NCI-H1092 (cell line): ENCODE measurements at places on chromosomes 11 and 22.

DNA sequence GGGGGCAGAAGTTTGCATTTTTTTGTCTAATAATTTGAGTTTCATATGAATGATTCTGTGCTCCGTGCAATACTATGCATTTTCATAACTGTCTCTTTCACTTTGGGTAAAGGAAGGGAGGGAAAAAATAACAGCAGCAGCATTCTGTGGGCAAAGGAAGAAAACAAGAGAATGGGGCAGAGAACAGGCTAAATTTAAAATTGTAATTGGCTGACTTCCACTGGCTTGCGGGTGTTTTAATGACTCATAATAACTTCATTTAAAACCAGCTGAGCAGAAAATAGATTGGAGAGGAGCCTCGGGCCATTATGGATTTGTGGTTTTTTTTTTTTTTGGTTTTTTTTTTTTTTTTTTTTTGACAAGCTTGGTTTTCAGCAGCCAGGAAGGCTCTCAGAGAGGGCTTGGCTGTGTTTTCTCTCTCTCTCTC lies 107.4 kb downstream of the ZBTB16 start:
- peak; percentile 42 for DNase-seq

- peak; percentile 93 for DNase-seq
Observed at GRCh38 chr11:45280449-45280848, 5.7 kb downstream of the SYT13 start.

DNA sequence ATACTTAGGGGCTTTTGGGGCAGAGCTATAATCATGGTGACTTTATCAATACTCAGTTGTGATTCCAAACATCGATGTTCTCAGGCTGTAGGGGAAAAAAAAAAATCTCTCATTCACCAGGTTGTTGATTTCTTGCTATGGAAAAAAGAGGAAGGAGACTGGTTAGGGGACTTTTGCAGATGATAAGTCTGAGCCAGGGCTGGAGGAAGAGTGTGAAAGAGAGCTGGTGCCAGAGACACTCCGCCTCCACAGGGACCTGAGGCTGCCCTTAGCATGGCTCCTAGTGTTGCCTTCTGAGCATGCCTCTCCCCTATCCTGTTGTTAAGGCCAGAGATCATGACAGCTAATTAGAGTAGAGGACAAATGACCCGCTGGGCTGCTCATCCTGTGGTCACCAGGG lies 16.9 kb downstream of the UPB1 start:
- no peak for DNase-seq

DNA sequence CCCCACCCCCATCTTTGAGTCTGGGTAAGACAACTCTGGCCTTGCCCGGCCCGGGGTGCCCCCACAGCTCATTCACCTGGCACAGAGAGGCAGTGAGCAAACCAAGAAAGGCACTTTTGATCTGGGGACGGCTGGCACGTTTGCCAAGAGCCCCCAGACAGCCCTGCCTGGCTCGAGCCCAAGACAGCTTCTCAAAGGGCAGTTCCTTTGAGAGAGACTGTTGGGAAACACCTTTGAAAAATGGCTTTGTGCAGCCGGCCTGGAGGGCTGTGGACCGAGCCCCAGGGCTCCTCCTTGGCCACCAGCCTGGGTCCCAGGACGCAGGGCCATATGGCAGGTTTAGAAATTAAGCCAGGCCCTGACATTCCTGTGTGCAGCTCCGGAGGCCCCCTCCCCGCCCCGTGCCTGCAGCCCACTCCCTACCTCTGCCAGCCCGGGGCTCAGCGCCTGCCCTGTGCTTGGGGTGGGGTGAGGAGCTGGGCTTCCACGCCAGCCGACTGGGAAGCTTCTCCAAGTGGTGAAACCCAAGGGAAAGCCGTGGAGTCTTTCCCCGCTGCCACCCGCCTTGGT lies 50.2 kb upstream of the SMIM38 start:
- DNase-seq, result no peak

DNA sequence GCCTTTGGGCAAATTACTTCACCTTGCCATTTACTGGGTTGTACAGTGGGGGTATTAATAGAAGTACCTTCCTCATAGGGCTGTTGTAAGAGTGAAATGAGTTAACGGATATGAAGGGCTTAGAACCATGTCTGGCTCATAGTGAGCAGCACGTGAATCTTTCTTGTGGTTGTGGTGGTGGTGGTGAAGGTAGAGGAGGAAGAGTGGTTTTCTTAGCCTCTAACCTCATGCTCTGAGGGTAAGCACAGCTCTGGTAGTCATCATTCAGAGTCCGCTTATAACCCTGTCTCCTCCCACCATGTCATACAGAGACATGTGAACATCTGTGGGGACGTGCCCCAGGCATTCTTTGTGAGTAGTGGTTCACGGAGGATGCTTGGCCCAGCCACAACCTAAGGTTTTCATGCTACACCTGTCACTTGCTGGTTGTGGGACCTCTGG lies 43.6 kb downstream of the TEAD1 start:
- no peak for DNase-seq

DNA sequence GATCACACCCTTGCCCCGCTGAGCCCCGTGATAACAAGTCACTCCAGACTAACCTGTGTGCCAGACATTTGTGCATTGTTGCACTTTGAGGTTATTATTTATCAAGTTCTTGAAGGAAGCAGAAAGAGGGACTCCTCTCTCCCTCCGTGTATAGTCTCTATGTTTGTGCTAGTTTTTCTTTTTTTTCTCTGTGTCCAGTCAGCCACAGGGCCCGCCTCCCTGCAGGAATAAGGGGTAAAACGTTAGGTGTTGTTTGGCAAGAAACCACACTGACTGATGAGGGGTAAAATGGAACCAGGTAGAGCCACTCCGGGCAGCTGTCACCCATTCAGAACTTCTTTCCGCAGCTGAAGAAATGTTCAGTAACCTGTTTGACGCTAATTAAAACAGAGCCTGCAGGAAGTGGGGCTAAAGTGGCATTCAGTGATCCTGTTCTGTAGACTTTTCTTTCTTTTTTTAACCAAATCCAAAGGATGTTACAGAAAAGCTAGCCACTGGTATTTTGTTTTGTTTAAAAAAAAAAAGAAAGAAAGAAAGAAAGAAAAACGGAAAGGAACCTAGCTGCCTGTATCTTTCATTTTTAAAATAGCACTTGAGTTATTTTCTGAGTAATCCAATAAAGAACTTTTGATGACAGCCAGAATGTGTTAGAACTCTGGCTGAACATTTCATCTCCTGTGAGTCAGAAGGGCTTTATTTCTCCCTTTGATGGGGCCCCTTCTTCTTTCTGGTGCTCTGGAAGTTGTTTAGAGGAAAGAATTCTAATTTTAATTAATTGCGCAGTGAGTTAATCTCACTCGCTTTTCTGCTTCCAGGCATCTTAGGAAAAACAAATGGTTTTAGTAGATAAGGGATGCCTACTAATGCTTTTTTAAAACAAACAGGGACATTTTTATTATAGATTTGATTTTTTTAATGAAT lies 58.2 kb downstream of the COMMD9 start:
- DNase-seq, result no peak

- DNase-seq, result no peak
Observed at GRCh38 chr11:109196016-109196415, 226.0 kb upstream of the C11orf87 start.

GRCh38 chr22:41238570-41239442 lies 1.9 kb downstream of the CHADL start:
- no peak for DNase-seq

DNA sequence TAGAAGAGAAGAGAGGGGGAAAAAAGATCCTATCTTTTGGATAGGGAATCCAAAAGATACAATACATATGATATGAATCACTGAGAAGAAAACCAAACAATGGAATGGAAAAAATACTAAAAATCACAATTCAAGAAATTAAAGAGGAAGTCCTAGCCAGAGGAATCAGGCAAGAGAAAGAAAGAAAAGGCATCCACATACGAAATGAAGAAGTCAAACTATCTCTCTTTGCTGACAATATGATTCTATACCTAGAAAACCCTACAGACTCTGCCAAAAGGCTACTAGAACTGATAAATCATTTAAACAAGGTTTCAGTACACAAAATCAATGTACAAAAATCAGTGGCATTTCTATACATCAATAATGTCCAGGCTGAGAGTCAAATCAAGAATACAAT lies 91.4 kb downstream of the EFCAB6 start:
- no peak for DNase-seq

GRCh38 chr22:44730490-44731356 lies 21.7 kb upstream of the ARHGAP8 start:
- no peak for DNase-seq

- DNase-seq, result no peak
Observed at GRCh38 chr11:14587258-14587657, 56.3 kb upstream of the PDE3B start.

DNA sequence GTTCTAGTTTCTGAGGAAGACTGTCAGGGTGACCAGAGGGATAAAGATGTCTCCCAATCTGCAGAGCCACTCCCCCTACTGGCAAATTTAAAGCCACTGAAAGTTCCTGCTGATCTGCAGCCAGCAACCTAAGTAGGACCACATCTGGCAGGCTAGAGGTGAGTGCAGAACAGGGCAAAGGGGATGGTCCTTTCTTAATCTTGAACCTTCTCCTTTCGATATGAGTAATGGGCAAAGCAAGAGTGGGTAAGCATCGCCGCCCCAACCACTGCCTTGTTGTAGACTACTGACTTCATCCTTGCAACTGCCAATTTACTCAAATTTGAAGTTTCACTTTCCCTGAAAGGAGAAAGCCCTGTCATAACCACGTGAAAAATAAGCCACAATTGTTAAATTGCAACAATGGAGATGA lies 30.7 kb downstream of the SCUBE2 start:
- no peak for DNase-seq

GRCh38 chr22:27667121-27667843 lies 134.3 kb downstream of the MN1 start:
- DNase-seq, result no peak

DNA sequence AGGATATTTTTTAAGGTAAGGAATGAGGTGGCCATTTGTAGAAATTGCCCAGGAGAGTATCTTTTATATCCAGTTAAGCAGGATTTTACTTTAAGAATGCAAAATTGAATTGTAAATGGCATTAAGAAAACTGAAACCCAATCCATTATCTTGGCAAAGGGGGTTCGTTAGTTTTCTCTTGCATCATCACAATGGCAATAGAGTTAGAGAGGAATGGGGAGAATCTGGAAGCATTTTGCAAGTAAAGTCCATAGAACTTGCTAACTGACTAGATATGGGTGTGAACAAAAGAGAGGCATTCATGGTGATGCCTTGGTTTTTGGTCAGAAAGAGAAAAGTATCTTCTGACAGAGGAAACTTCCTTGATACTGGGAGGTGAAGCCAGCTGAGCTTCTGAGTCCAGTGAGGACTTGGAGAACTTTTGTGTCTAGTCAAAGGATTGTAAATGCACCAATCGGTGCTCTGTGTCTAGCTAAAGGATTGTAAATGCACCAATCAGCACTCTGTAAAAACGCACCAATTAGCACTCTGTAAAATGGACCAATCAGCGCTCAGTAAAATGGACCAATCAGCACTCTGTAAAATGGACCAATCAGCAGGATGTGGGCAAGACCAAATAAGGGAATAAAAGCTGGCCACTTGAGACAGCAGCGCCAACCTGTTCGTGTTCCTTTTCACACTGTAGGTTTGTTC lies 3.6 kb upstream of the CCDC117 start:
- no peak for DNase-seq

- no peak for DNase-seq
Observed at GRCh38 chr22:19892925-19893324, 38.3 kb upstream of the GNB1L start.

DNA sequence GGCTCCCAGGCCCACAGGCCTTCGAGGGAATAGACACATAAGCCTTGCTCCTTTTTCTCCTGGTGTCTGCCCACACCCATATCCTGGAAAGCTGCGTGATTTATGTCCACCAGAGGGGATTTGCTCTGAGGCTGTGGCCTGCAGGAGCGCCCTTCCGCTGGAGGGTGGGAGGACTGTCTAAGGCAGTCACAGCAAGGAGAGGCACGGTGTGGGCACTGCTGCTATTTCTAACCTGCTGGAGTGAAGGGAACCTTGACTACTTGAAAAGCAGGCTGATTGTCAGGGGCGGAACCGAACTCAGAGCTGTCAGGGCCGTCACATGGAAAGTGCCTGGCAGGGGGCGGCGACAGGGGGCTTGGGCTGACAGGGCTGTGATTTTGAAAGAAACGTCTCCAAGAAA lies 3.7 kb downstream of the UPB1 start:
- no peak for DNase-seq

GRCh38 chr11:107293677-107294344 lies 163.8 kb downstream of the CWF19L2 start:
- DNase-seq, result no peak

GRCh38 chr22:18000441-18001039 lies 23.8 kb downstream of the MICAL3 start:
- DNase-seq, result no peak

DNA sequence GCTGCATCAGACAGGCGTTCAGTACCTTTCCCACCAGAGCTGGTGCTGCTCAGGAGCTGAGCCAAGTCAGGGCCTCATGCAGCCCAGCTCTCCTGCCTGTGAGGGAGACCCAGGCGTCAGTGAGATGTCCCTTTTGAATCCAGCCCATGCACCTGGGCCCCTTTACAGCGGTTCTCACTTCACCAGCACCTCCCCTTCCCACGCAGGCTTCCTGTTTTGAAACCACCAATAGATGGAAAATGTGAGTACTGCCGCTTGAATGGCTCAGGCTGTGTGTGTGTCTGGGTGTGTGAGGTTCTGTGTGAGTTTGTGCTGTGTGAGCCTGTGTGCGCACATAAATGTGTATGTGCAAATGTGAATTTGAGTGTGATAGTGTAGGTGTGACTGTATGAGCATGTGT lies 88.4 kb downstream of the UBASH3B start:
- no peak for DNase-seq

DNA sequence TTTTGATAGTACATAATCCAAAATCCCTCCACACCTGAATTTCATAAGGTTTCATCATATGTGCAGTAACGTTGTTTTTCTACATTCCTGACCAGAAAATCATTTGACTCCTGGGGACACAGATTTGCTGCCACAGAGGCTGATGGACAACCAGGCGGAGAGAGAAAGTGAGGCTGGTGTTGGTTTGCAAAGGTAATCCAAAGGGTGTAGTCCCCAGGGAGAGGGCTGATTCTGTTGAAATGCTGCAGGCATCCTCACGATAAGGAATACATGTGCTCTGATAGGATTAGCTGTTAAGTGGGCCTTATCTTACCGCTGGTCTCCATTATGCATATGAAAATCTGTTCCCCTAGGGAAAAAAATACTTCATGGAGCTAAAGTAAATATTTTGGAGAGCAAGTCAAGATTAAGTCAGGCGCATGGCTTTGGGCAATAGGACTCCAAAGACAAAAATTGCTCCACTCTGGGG lies 8.1 kb downstream of the APOL6 start:
- DNase-seq, result no peak

GRCh38 chr11:617199-617911 lies 1.6 kb upstream of the IRF7 start:
- no peak for DNase-seq

DNA sequence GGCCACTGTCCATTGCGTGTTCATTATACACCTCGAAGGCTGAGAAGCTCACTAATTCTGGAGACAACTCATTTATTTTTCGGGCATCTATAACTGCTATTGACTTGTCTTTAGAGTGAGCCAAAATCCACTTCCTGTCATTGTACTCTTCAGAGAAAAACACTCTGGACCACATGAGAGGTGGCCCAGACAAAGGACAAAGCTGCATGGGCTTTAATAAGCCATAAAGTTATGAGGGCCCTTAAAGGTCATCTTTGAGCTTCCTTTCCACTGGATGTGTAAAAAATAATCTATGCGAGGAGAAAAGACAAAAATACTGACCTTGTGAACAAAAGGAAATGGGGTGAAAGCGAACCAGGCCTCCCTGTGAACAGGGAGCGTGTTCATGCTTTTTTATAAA lies 63.5 kb upstream of the ZC3H12C start:
- DNase-seq, result no peak

GRCh38 chr11:10674911-10675440 lies 18.6 kb downstream of the IRAG1 start:
- no peak for DNase-seq

GRCh38 chr22:24427500-24428164 lies at the start of gene ADORA2A:
TSS of gene ADORA2A (plus strand) at chr22:24427599. CDS start at chr22:24433405, 5,806 bp downstream.
- DNase-seq, result no peak
